CD4-positive, alpha-beta T cell treated with Interleukin-15 for 4 hours (primary cell): ENCODE measurements at places on chromosomes 1 and 21.

- DNase-seq, result no peak
Measured at GRCh38 chr1:27116697-27117096, 38.2 kb downstream of the SLC9A1 start.

- no peak for DNase-seq
Measured at GRCh38 chr1:3846541-3846940, 10.5 kb downstream of the CEP104 start.

DNA sequence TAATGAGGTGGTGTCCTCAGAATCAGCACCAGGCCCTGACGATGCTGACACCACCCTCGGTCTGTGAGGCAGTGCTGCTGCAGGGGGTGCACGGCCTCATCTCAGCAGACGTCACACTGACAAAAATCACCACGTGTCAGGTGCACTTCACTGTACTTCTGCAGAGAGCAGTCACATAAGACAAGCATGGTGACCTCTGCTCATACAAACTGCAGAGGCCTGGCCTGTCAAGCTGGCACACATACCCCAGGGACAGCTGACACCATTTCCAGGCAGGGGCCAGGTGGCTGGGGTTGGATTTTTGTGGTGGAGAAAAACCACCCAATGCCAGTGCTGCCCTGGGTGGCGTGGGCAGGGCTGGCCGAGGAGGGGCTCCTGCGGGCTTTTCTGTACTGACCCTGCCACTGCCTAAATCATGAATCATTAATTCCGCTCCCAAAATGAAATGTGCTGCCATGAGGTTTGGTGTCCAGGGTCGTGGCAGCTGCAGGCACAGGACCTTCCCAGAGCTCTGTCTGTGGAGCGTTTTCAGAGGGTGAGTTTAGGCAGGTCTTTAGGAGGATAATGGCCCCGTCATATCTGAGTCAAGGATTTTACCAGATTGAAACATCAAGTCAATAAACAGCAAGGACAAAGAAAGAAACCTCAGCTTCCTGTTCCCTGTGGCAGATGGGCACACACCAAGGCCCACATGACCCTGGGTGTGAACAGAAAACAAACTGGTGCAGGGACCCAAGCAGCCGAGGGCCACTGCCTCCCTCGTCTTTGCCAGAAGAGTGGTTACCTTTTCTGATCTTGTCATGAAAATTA, 33.4 kb upstream of the GPR153 start:
- peak; percentile 2 for DNase-seq

DNA sequence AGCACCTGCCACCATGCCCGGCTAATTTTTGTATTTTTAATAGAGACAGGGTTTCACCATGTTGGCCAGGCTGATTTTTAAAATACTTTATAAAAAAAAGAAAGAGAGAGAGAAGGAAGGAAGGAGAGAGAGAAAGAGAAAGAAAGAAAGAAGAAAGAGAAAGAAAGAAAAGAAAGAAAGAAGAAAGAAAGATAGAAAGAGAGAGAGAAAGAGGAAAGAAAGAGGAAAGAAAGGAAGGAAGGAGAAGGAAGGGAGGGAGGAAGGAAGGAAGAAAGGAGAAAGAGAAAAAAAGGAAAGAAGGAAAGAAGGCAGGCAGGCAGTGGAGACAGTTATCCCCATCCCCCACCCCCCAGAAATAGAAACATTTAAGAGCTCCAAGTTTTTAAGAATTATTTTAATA, 69.9 kb downstream of the TOMM20 start:
- no peak for DNase-seq

DNA sequence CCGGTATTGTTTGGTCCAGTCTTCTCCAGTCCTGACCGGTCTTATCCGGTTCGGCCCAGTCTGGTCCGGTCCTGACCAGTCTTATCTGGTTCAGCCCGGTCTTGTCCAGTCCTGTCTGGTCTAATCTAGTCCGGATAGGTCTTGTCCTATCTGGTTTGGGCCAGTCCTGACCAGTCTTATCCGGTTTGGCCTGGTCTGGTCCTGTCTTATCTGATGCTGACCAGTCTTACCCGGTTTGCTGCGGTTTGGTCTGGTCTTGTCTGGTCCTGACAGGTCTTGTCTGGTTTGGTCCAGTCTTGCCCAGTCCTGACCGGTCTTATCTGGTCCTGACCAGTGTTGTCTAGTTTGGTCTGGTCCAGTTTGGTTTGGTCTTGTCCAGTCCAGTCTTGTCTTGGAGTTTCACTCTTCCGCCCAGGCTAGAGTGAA, 30.1 kb downstream of the DHX9 start:
- DNase-seq, result no peak
